Activated T-helper 2 cell treated with anti-CD3 and anti-CD28 coated beads, Interferon-gamma antibody, Interleukin-2, Interleukin-4, amounts not matched to agents 10 μg/mL and 5 μg/mL and 100 μg/mL, durations not matched to agents 14 hours and 24 hours and 36 hours (primary cell): ENCODE measurements at places on chromosomes 6 and 20. TPM values are rescaled to one million over a fixed set of nuclear protein-coding genes. Genes with fewer than 3 reads are reported as not detected.

DNA sequence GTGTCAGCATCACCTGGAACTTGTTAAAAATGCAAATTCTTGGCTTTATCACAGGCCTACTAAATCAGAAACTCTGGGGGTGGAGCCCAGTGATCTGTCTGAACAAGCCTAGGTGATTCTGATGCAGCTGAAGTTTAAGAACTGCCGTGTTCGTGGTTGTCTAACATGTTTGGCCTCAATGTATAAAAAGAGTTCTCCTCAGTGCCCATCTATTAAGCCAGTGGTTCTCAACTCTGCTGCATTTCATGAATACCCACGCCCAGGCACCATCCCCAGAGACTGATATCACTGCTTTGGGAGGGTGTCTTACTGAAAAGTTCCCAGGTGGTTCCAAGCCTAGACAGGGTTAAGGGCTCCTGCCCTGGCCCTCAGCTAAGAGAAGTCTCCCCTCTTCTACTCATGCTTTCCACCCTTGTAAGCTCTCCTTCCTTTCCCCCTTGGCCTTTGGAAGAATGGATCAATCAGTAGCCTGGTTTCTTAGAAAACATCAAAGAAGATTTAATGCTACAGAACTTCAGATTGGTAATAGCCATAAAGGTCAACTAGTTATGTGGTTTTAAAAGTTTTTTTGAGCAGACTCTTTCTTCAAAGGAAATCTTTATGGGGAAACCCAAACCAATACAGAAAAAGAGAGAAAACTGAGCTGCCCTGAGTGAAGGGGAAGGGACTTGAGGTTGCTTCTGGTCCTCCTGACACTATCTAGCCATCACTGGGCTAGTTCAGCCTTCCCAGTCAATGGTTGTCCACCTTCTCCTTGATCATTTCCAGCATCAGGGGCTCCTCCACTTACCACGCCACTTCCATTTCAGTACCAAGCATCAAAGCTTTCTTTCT lies 38.9 kb upstream of the TNFAIP3 start:
- DNase-seq: no peak

- DNase-seq: no peak
These were observed 2.7 kb downstream of the PTK6 start for GRCh38 chr20:63534427-63534830.

GRCh38 chr6:99334526-99335127 lies 14.8 kb downstream of the FAXC start:
- no peak for DNase-seq

GJA10 gene
- total RNA-seq: 0.11 and 0.32 TPM in 2 replicates

TFAP2D gene
- not detected in 2 replicates for total RNA-seq

- DNase-seq: no peak
These were observed 91.7 kb downstream of the SLC2A10 start for GRCh38 chr20:46801003-46801702.
